CD4-positive, alpha-beta T cell treated with Interleukin-4 for 4 hours (primary cell): ENCODE measurements at places on chromosomes 1 and 21.

DNA sequence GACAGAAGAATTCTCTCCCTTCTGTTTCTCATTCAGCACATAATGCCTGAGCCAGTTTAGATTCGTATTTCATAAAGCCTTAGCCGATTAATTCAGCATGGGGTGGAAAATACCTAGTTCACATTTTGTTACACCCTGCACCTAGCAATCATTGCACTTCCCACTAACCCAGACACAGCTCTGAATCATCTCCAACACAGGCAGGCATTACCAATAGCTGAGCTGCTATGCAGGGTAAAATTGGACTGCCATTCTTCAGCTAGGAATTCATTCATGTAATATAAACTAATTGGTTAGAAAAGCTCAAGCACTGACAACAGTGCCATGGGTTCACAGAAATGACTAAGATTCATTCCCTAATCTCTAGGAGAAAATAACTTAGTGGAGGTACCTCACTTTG lies 26.9 kb upstream of the NKAIN1 start:
- DNase-seq = no peak

GRCh38 chr1:45409276-45409675 lies 69.0 kb upstream of the MUTYH start:
- DNase-seq = no peak

DNA sequence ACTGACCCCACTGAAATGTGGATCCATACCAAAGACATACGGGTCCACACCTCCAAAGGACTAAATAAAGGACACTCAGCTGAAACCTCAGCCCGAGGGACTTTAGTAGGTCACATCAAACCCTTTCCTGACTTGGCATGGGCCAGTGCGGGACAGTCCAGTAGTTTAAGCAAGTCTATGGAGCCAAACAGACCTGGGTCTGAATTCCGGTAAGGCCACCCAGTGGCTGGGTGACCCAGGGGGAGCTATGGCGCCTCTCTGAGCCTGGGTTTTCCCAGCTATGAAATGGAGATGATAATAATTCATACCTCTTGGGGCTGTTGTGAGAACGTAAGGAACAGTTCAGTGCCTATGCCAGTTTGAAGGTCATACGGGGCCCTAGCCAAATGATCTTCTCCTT lies 36.2 kb upstream of the ZBTB40 start:
- DNase-seq = no peak

DNA sequence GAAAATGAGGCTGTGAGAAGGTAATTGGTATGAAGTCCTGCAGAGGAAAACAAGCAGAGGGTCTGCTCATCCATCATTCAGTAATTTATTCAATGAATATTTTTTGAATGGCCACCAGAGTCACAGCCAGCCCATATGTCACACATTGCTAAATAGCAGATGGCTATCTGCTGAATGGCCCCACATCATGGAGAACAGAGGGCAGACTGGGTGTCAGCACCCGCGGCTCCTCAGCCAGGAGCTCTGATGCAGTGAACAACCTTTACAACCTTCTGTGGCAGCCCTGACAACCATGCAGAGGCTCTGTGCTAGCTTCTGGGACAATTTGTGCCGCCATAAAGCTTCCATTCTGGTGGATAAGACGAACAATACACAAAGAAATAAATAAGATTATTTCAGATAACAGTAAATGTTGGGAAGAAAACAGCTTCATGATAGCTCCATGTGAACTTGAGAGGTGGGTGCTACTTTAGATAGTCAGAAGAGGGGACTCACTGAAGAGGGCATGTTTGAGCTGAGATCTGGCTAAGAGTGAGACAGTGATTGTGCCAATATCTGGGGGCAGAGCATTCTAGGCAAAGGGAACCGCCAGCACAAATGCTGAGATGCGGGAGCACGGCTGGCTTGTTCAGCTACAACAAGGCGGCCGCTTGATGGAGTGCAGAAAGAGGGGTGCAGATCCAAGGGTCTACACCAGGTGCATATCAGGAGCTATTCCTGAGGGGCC lies 2.8 kb upstream of the C1orf210 start:
- DNase-seq = no peak

DNA sequence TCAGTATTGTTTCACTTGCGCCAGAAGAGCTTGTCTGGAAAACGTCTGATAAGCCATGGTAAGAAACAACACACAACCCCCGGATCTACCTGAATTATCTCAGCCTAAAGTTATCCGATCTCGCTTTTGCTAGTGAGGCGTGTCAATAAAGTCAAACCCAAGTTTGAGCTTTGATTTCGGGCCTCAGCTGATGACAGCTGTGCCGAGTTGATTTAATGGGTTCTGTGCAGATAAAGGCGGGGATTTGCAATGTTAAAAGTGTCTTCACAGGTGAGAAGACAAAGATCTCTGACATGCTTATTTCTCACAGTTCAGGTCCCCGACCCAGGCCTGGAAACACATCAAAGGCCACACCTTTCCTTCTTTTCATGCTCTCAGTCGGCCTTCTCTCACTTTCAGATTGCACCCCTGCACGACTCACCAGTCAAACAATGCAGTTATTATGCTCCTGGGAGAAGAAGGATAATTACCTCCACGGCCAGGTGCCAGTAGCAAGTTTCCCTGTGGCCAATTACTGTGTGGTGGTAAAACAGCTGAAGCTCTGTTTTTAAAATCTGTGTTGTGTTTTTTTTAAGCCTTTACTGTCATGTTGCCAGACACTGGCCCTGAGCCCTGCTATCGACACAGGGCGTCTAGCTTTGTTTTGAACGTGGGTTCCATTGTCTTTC lies 245.3 kb upstream of the RUNX1 start:
- DNase-seq = no peak

- DNase-seq = no peak
Observed at GRCh38 chr1:100875228-100875627, 19.4 kb downstream of the EXTL2 start.

- no peak for DNase-seq
Observed at GRCh38 chr1:16076031-16076864, 2.8 kb upstream of the FAM131C start.

GRCh38 chr21:19833082-19833481 lies 1165.1 kb upstream of the NCAM2 start:
- DNase-seq = no peak

DNA sequence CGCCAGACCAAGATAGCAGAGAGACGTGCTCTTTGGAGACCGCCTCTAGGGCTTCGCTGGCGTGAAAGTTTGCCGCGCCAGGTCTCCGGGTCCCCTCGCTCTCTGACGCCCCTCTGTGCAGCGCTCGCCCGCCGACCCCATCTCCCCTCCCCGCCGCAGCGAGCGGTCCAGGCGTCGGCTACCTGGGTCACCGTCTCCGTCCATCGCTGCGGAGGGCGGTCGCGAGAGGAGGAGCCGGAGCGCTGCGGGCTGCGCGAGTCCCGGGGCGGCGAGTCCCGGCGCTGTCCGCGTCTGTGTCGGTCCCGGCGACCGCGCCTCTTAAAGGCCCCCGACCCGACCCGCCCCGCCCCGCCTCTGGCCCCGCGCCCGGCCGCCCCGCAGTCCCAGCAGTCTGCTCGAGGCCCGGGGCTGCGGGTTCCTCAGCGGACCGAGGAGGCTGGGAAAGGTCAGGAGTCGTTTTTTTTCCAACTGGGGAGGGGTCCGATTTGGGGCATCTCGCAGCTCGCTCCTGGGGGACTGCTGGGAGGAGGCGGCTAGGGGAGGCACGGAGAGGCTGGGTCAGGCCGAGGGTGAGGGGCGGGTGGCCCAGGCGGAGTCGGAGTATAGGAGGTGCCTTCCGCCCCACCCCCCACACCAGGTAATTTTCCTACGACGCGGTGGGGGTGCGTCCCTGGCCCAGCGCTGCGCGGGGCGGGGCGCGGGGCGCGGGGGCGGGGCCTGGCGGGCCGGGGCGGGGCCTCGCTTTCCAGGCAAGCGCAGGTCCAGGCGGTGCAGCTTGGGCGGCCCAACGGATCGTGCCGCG lies at the start of the genes FBXO2 and FBXO44:
Gene FBXO2 (minus strand): TSS at position 293 of the 802 bp plus-strand sequence. CDS start 89 bp downstream, at position 204.
Gene FBXO44 (plus strand): TSS at position 741 of the 802 bp plus-strand sequence. CDS start 959 bp downstream, outside the sequence.
- DNase-seq = peak; percentile 46

- DNase-seq = no peak
Observed at GRCh38 chr1:20184481-20184900, 1.4 kb upstream of the UBXN10 start.

DNA sequence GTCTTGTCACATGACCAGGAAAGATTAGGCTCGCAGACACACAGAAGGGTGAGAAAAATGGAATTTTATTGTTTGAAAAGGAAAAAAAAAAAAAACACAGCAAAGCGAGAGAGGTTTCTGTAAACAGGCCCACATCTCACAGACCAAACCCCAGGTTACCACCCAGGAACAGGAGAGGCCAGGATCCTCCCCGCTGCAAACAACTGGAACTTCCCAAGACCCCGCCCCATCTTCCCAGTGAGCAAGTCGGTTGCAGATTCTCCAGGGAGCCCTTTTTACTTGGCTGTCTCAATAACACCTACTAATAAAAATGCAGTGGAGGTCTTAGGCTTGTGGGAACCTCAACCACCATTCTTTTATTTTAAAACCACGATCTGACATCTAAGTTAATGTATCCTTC lies 84.7 kb upstream of the ETS2 start:
- no peak for DNase-seq

DNA sequence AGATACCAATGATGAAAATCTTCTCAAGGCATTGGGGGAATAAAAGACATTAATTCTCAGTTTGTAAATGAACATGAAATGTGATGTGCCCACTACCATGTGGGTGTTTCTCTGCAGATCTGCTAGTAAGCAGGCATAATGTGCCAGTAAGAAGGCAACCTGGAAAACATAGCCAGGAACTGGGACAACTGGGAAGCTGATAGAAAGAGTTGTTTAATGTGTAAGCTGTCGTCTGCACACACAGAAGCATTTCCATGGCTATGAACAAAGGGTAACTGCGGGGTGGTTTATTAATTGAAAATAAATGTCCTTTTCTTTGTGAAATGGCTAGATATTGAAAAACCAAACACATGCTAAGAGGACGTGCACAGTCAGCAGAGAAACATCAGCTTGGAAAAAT lies 52.0 kb downstream of the ZC3H11B start:
- DNase-seq = no peak

GRCh38 chr1:108831225-108831624 lies 25.7 kb downstream of the AKNAD1 start:
- DNase-seq = no peak

- DNase-seq = no peak
Observed at GRCh38 chr1:22591576-22591975, 28.3 kb downstream of the EPHA8 start.

GRCh38 chr1:157198619-157199420 lies 60.6 kb upstream of the ETV3 start:
- no peak for DNase-seq

- peak; percentile 35 for DNase-seq
Observed at GRCh38 chr1:230208619-230209261, 141.7 kb downstream of the GALNT2 start.

GRCh38 chr21:46181953-46182547 lies 2.2 kb downstream of the SPATC1L start:
- DNase-seq = no peak

DNA sequence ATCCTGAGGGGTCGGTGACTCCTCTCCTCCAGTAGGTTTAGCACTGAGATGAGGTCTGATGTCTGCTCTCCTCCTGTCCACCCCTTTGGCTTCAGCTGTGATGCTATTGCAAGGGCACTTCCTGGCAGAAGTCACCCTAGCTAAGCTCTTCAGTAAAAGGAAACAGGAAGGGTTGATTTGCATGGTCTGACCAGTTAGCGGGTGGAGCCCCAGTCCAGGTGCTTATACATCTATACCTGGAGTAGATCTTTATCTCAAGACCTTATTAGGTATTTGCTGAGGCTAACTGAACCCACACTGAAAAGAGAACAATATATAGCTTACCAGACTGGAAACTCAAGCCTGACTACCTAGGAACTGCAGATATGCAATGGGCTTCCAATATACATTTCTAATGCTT lies 28.9 kb upstream of the NFASC start:
- DNase-seq = no peak

DNA sequence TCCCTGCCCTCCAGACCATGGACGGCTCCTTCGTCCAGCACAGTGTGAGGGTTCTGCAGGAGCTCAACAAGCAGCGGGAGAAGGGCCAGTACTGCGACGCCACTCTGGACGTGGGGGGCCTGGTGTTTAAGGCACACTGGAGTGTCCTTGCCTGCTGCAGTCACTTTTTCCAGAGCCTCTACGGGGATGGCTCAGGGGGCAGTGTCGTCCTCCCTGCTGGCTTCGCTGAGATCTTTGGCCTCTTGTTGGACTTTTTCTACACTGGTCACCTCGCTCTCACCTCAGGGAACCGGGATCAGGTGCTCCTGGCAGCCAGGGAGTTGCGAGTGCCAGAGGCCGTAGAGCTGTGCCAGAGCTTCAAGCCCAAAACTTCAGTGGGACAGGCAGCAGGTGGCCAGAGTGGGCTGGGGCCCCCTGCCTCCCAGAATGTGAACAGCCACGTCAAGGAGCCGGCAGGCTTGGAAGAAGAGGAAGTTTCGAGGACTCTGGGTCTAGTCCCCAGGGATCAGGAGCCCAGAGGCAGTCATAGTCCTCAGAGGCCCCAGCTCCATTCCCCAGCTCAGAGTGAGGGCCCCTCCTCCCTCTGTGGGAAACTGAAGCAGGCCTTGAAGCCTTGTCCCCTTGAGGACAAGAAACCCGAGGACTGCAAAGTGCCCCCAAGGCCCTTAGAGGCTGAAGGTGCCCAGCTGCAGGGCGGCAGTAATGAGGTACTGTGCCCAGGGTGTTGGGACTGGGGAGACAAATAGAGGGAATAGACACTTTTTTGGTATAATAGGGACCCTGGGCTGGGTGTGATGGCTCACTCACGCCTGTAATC lies 1.0 kb downstream of the ZBTB48 start:
- DNase-seq = no peak

DNA sequence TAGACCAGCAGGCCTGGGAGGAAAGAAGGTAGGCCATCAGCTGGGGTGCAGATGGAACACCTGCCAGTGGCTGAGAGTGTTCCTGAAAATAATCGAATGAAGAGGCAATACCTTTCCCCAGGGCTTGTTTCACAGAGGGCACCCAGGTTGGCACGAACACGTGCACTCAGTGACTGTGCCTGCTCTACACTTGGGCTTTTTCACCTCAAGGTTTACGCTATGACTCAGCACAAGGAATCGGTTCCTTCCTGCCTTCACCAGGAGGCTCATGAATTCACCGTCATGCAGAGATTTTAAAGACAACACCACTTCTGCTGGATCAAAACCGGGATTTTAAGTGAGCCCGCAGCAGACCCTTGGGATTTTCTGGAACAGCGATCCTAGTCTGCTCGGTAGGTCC lies 118.5 kb upstream of the ADAR start:
- no peak for DNase-seq

GRCh38 chr21:41280115-41280919 lies 36.3 kb upstream of the FAM3B start:
- no peak for DNase-seq

DNA sequence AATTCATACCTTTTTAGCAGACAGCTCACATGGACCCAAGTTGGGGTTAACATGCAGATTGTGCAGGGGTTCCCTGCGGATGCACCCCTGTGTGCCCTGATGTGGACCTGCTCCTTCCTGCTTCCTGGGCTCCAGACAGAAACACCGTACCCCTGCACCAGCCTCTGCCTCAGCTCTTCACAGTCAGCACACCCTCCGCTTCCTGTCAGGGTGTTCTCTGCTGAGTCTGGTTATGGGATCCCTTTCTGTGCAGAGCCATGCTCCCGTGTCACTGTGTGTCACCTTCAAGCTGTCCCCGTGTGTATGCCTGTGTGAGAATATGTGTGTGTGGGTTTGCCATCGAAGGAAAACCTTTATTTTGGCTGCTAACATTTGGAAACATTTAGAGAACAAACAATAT lies 48.7 kb upstream of the KCNJ15 start:
- DNase-seq = no peak

GRCh38 chr1:95069710-95070093 lies 3.0 kb downstream of the ALG14 start:
- no peak for DNase-seq
